ENCODE measurements at places on chromosomes 3 and 15.

DNA sequence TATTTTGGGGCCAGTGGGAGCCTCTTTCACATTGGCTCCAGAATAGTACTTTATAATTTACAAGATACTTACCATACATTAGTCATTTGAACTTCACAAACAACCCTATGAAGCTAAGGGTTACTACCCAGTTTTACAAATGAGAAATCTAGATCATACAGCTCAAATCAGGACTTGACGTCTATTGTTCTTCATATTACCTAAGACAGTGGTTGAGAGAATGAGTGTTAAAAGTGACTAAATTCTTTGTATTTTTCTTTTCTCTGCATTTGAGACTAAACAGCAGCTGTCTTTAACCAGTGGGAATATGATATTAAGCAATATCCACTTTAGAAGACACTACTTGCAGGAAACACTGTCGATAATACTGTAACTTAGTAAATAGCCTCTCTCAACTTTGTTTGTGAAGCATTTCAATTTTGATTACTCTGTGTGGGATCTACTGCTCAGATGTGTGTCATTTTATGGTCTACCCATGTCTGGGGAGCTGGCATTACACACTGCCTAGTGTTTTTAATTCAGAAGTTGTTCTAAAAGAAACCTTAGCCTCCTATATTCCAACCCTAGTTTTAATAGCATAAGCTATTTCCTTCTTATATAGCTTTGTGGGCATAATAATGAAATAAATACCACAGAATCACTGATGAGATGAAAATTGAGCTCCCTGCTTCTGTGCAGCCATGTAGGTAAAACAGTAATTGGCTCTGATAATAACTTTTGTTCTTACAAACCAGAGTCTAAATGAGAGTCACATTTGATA is 45.9 kb downstream of the IQCH start:
- DNase-seq = no peak

DNA sequence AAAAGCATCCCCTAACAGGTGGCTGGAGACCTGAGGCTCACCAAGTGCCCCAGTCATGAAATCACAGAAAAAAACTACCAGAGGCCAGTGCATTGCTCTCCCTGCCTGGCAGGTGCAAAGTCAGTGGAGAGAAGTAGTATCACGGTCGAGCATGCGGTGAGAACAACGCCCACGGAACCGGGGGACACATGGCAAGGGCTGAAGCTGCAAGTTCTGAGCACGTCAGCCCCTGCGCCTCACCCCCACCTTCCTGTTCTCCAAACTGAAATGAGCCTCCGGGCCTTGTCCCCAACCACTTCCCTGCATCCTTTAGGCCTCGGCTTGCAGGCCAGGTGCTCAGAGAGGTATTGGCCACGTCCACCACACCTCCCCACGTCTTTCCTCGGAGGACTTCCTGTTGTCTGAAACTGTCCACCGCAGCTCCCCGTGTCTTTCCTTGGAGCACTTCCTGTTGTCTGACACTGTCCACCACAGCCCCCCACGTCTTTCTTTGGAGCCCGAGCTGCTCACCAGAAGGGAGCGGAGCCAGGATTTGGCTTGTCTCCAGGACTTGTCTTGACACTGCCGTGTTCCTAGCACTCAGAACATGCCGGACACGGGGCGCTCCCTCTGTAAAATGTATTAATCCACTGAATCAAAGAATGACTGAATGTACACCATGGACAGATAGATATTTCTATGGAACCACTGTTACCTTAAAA is 43.9 kb downstream of the NSMCE3 start:
- DNase-seq = no peak

GRCh38 chr3:7207928-7208327 is 347.0 kb downstream of the GRM7 start:
- no peak for DNase-seq

- no peak for DNase-seq
Measured at GRCh38 chr15:92733090-92733933, 77.7 kb upstream of the FAM174B start.

DNA sequence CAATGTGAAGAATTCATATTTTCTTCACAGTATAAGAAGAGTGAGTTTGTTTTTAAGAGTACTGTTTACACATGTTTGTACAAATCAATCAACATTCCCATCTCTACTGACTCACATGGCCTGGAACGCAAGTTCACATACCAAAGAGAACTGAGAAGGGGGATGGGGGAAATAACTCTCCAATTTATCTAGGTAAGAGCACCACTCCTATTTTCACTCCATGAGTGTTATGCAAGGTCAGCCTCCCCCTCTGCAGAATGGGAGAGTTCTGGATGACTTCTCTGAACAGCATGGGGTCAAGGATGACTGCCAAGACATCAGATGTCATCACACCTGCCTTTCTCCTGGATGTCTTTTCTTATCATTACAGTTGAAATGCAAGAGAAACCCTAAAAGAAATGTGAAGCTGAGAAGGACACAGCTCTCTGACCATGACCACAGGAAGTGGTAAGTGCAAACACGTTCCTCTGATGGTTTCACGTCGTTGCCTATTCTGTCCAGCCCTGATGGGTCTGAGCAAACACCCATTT is 95.2 kb downstream of the SEMA6D start:
- no peak for DNase-seq

GRCh38 chr3:52047295-52047960 is 8.9 kb downstream of the DUSP7 start:
- DNase-seq = no peak

DNA sequence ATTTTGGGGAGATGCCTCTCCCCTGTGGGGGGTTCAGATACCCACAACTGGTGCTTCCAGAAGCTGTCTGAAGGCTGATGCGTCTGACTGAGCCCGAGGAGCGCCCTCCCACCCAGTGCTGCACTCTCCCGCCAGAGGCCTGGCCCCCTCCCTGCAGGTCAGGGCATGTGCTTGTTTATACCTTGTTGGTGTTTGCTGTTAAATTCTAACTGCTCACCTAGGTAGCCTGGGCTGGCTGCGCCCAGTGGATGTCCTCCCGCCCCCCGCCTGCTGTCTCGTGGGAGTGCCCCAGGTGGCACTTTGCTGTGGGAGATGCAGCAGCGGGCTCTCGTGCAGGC is 12.9 kb downstream of the KLF13 start:
- no peak for DNase-seq

DNA sequence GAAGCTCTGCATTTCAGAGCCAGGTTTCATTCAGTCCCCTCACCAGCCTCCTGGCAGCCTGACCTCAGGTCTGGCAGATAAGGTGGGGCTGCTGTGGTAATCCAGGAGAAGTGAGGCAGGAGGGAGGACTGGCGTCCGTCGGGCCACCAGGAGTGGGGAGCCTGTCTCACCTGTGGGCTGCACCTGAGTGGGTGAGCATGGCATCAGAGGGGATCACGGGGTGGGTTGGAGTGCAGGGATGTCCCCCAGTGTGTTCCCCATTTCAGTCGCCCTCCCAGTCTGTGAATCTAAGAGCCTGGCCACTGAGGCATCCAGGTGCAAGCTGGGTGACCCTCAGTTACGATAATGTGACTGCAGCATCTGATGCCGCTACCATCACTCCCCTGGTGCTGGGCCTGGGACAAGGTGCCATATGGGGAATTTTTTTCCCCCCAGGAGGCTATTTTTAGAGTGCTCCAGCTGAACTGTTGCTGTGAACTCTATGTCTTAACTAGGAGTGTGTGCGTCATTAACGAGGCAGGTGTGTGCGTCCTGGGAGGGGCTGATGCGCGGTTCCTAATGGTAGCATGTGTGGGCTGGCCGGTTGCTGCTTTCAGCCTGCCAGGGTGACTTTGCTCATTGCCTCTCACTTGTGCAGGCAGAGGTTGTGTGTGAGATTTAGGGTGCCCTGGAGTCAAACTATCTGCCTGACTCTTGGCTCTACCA is 165.2 kb downstream of the SLCO3A1 start:
- no peak for DNase-seq

DNA sequence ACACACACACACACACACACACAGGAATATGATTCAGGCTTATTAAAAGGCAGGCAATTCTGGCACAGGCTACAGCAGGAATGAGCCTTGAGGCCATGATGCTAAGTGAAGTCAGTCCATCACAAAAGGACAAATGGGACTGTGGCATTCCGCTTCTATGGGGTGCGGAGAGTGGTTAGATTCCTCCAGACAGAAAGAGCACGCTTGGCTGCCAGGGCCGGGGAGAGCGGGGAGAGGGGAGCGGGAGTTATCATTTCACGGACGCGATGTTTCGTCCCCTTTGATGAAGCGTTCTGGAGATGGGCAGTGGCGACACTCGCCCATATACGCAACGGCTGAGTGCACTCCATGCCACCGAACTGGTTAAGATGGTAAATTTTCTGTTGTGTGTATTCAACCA is 58.5 kb upstream of the FAM174B start:
- no peak for DNase-seq

DNA sequence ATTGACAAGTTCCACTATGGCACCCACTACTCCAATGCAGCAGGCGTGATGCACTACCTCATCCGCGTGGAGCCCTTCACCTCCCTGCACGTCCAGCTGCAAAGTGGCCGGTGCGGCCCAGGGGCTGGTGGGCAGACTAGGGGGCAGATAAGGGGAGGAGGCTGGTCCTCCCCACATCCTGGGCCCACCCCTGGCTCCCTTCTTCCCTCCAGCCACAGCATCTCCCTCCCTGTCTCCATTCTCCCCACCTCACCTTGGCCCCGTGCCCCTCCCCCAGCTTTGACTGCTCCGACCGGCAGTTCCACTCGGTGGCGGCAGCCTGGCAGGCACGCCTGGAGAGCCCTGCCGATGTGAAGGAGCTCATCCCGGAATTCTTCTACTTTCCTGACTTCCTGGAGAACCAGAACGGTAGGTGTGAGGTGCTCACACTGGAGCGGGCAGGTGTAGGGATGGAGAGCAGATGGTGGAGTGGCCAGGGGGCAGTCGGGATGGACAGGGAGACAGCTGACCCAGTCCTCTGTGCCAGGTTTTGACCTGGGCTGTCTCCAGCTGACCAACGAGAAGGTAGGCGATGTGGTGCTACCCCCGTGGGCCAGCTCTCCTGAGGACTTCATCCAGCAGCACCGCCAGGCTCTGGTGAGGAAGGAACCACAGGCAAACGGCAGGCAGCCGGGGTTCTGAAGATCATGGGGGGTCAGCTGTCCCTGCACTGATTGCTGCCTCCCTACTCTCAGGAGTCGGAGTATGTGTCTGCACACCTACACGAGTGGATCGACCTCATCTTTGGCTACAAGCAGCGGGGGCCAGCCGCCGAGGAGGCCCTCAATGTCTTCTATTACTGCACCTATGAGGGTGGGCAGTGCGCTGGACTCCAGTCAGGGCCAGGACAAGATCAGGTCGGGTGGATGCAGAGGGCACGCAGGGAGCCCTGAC is 26.0 kb downstream of the NBEAL2 start:
- DNase-seq = no peak

- no peak for DNase-seq
Measured at GRCh38 chr3:26099692-26100091, 309.8 kb downstream of the OXSM start.

DNA sequence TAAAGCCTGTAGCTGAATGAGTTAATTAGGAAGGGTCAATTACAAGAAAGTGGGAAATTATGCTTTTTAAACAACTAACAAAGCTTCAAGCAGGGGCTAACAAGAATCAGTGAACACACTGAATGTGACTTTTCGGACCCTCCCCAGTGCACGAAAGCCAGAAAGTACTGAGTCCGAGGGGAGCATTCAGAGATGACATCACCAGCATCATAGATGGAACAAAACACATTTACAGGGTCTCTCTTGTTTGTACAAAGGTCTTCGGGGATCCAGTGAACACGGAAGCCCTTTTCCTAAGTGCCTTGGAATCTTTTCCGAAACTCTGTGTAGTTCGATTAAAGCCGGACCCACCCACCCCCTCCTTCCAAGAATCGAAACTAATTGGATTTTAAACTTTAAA is 829 bp downstream of the DCP1A start:
- DNase-seq = no peak

GRCh38 chr3:33229066-33229465 is 10.5 kb upstream of the SUSD5 start:
- no peak for DNase-seq

GRCh38 chr15:80695911-80696661 is 976 bp downstream of the ABHD17C start:
- peak; percentile 15 for DNase-seq

GRCh38 chr3:55724821-55725220 is 237.7 kb upstream of the WNT5A start:
- DNase-seq = no peak

- no peak for DNase-seq
Measured at GRCh38 chr15:32919749-32920414, 202.1 kb downstream of the GREM1 start.

- DNase-seq = no peak
Measured at GRCh38 chr3:100993309-100993708, at the start of gene ABI3BP. TSS of gene ABI3BP (minus strand) at chr3:100993421. CDS start at chr3:100993384, 37 bp downstream.

DNA sequence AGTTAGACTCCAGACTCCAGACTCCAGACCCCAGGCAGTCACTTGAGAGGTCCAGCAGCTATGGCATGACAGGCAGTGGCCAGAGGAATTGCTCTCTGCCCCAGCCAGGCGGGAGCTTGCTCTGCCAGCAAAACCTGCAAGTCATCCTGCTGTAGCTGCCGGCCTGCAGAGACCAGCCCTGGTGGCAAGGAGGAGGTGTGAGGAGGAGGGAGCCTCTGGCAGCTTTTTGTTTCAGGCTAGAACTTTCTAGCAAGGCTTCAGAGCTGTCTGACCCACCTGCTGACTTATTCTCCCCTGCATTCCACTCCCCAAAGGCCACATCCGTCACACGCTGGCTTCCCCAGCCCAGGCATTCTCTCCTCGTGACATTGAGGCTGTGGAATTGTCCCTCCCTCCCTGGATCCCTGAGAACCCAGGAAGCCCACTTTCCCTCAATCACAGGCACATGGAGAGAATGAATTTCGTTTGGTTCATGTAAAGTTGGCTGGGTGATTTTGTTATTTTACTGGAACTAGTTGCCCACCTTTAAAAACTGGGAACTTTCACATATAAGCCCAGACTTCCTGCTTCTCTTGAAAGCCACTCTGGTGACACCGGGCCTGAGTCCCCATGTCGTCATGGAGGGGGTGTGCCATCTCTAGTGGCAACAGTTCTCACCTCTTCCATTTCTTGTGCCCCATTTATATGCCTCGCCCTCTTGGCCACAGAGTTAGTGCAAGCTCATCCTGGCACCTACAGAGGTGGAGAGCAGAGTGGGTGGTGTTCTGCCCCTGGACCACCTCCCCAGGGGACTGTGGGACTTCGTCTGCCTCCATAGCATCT is 82.7 kb downstream of the ABHD5 start:
- no peak for DNase-seq

- DNase-seq = no peak
Measured at GRCh38 chr3:36408146-36408545, 27.8 kb downstream of the STAC start.

- DNase-seq = no peak
Measured at GRCh38 chr3:78728406-78729145, 1039.2 kb downstream of the ROBO1 start.

- no peak for DNase-seq
Measured at GRCh38 chr15:36694574-36694973, 115.1 kb downstream of the CDIN1 start.

- peak; percentile 57 for DNase-seq
Measured at GRCh38 chr15:85646538-85647091, 148.1 kb downstream of the KLHL25 start.

GRCh38 chr3:186841620-186842019 is 890 bp upstream of the ADIPOQ start:
- DNase-seq = no peak

DNA sequence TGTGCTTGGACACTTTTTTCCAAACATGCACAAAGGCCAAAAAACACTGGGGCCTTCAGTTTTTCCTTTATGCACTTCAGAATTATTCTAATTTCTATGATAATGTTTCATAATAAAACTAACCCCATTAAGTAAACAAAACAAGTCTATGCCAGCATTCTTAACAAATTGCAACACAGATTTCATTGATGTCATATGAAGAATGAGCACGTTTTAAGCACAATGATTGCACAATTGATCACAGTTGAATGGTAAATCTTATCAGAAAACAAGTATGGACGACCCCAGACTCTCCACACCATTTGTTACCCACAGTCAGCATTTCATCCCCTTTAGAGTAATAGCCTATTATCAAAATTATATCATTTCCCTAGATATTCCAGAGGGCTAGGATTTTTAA is 46.7 kb upstream of the PROK2 start:
- no peak for DNase-seq
